C1 segment of cervical spinal cord (tissue), 14 donors: ENCODE measurements at places on chromosomes 5 and 9.

DNA sequence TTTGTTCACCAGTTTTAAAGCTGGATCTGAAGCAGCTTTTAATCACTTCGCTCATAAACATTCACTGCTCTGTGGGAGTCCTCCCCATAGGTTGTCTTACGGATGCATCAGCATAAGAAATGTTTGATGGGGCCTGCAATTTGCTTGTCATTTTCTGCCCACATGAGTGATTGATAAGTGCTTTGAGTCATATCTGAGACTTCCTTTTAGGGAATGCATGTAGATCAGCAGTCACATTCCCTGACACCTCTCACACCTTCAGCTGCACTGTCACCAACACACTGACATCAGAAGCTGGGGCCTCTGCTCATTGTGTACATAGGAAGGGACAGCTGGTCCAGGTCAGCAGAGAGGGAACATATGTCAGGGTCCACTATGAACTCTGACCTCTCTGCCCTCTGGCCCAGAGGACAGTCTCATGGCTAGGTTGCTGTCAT, 84.1 kb upstream of the SPATA31D4 start:
- DNase-seq: no peak

- DNase-seq: no peak
Measured at GRCh38 chr5:35336230-35336629, 105.9 kb upstream of the PRLR start.

GRCh38 chr9:136974817-136975535, 2.3 kb upstream of the PTGDS start:
- DNase-seq: no peak

DNA sequence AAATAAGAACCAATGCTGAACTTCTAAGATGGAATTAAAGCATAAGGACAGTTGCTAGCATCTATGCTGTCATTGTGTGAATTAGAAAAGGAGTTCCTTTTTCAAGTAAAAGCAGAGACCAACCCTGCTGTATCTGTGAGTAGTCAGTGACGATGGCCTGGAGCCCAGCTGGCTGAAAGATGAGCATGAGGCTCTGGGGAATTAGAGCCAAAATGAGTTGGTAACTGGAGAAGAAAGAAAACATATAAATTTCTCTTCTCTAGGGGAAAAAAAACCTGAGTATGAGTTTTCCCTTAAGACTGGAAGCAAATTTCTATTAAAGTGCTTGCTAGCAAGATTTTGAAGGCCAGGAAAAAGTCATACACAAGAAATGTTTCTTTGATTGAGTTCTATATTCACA, 1.6 kb upstream of the SPZ1 start:
- DNase-seq: no peak

- DNase-seq: no peak
Measured at GRCh38 chr9:110687497-110687896, 18.9 kb downstream of the MUSK start.
